ENCODE measurements at places on chromosomes 5 and 9.

DNA sequence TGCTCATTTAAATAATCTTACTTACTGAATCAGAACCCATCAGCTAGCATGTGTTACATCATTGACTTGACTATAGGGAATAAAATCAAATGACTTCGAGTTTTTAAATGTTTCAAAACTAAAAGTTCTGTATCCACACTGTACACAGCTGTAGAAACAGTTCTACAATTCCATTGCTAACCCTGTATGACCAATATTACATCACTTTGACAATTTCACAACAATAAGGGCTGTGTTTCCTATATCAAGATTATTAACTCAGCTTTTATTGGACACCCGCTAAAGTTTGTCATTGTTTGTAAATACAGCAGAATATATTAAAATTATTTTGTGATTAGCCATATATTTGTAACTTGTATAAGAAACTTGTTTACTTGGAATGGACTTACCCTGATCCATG lies 540.8 kb downstream of the PRELID2 start:
- DNase-seq = no peak

GRCh38 chr5:181133610-181134231 lies 2.8 kb upstream of the OR2V1 start:
- DNase-seq = no peak

DNA sequence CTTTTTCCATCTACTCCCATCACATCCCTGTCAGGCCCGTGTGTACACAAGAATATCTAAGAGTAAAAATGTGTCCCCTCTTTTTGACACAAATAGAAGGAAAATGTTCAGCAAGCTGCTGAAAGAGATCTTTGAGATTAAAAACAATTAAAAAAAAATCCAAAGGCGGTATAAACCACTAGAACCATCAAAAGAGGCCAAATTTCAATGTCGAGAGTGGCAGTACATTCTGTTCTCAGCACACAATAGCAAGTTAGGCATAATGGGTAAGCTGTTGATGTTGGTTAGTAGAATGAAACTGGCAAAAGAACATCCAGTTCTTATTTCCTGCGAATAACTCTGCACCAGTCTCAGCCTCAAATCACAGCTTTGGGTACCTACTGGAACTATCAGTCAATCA lies 95.2 kb upstream of the IL7R start:
- DNase-seq = no peak

GRCh38 chr9:107337676-107338590 lies 54.9 kb downstream of the RAD23B start:
- no peak for DNase-seq

DNA sequence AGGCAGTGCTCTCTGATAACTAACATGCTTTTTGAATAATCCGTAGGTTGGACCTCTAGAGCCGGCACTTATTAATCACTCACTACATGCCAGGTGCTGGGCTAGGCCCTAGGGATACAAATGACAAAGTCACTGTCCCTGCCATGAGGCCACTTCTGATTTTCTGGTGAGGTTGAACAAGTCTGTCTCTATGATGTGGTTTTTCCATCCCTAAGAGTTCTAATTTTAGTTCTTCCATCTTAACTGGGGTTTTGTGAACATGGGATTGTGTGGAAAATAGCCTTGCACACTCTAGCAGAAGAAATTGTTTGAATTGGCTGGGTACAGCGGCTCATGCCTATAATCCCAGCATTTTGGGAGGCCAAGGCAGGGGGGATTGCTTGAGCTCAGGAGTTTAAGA lies 64.6 kb downstream of the IL31RA start:
- no peak for DNase-seq

DNA sequence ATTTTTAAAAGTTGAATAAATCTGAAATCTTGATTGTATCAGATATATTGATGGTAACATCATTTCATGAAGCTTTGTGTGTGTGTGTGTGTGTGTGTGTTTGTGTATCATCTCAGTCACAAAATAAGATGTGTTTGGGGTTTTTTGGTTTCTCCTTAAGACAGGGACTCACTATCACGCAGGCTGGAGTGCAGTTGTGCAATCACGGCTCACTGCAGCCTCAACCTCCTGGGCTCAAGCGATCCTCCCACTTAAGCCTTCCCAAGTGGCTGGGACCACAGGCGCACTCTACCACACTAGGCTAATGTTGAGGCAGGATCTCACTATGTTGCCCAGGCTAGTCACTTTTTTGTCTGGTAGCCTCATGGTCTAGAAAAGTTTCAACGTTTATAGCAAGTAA lies 83.4 kb upstream of the DMRT1 start:
- no peak for DNase-seq

- no peak for DNase-seq
Measured at GRCh38 chr9:34830068-34830467, 120.1 kb upstream of the CCL21 start.

GRCh38 chr9:113349445-113350094 lies at the start of gene BSPRY:
Gene BSPRY (plus strand): TSS chr9:113349541. CDS start chr9:113349580, 39 bp downstream.
- DNase-seq = no peak

- DNase-seq = no peak
Measured at GRCh38 chr9:116943970-116944369, 256.9 kb downstream of the TRIM32 start.

DNA sequence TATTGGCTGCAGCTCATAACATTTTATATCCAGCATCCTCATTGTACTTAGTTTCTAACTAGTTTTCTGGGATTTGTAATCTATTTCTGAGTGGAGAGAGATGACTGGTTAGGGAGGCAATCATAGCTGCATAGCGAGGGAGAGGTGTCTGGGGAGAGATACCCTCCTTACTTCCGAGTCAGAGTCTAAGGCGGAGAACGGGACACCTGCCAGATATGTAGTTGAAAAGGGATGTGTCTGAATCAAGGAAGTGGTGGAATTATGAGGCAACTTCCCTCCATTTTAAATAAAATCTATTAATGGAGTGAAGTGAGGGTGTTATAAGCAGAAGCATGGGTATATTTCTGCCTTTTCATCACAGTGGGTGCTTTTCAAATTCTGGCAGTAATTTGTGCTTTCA lies 126.5 kb downstream of the MAST4 start:
- no peak for DNase-seq

GRCh38 chr9:95127249-95128176 lies 190.0 kb downstream of the FANCC start:
- DNase-seq = no peak

DNA sequence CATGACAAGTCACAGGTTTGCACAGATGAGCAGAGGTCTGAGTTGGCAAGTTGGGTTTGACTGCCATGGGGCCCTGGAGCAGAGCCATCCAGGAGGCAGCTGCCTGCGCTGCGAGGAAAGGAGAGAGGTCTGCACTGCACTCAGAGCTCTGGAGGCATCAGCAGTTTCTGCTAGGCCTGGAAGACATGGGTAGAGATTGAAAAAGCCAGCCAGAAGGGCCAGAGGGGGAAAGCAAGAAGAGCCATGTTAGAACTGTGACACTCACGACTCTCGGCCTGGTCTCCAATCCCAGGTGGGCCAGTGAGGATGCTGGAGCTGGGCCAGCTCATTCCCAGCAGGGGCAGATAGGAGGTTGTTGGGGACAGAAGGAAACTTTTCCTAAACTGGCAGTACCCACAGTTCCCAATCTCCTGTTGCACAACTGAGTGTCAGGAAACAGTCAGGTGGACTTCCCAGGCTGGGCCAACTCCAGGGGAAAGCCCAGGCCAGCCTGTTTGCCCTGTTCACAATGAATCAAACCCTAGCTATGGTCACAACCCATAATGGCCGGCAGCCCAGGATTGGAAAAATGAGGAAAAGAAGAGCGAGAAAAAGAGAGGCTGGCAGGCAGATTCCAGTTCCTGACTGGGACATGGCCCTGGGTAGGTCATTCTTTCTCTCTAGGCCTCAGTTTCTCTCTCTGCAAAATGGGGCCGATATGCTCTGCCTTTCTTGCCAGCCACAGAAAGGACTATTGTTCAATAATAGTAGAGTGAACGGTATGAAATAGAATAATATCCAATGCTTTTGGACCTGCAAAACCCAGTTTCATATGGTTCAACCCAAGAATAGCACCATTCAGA lies 7.8 kb upstream of the ORM1 start:
- DNase-seq = no peak

GRCh38 chr9:114303571-114303970 lies 19.3 kb upstream of the ORM1 start:
- DNase-seq = no peak

- no peak for DNase-seq
Measured at GRCh38 chr5:158700231-158701006, 399.3 kb downstream of the EBF1 start.

DNA sequence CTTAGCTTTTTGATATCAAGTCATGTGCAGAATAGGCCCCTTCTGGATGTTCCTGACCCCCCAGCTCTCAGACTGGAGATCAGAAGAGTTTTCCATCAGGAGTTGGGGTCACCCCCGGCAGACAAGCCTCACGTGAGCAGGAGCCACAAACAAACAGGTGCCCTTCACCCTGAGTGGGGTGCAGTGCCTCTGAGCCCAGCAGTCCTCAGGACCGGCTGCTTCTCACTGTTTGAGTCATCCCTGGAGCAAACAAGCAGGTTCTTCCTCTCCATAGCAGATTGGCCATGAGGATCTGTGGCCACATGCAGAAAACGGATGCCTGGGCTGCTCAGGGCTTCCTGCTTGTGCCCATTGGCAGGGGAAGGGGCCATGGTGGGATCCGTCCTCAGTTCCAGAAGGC lies 47.0 kb downstream of the LRSAM1 start:
- no peak for DNase-seq

- DNase-seq = no peak
Measured at GRCh38 chr9:114798780-114799427, 6.9 kb downstream of the TNFSF15 start.

DNA sequence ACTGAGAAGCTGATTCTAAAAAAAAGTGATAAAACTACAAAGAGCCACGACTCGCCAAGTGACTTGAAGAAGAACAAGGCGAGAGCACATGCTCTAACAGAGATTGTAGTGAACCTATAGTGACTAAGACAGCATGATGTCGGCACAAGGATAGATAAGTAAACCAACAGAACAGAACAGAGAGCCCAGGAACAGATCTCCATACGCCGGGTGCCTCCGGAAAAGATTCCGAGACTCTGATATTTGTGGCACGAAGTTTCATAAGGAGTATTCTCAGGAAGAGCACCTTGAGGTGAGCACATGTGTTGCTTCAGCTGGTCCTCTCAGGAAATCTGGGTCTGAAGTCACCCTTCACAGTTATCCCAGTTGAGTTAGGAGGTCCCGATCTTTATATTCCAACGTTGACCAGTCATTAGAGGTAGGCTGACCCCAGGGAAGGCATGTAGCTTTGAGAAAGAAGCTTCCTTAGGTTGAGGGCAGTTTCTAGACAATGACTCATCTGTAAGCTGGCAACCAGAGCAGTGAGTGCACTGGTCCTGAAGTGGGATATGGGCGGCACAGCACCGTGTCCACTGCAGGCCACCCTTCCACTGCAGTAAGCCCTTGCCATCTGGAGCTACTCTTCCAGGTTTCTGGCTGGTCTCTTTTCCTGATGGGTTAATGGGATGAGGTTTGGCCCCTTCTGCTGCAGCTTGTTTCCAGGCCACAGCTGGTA lies 13.6 kb upstream of the CLK4 start:
- no peak for DNase-seq

DNA sequence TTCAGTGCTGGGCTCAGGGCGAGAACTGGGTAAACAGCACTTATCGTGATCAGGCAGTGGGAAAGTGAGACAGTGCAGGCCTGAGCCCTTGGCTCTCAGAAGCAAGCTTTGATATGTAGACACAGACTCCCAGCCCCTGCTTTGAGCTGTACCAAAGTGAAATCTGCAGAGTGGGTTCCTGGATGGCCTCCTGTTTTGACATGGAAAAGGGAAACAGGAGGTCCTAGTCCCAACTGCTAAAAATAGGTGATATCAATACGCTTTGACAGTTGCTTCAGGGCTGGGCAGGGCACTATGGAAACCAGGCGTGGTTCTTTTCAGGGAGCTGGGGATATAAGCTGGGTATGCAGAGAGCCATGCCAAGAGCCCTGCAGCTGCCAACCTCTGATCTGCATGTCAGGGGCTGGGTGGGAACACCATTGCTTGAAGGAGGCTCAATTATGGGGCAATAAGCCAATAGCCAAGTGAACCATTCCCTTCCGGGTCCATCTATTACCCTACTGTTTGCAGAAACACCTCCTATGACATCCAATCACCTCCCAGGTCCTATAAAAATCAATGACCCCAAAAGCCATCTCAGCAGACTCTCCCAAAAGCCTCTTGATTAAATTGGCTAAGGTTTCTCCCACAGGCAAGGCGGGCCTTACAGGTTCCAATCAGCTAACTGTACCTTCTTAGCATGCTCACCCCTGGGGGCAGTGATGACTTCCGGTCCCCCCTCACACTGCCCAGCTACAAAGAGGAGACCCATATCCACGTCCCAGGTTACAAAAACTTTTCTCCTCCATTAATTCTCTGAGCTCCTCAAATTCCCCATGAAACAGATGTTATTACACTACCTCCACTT lies 45.8 kb downstream of the EPB41L4B start:
- DNase-seq = no peak

- DNase-seq = no peak
Measured at GRCh38 chr5:85288914-85289313, 904.2 kb upstream of the EDIL3 start.

- no peak for DNase-seq
Measured at GRCh38 chr9:129469988-129470316, 150.9 kb downstream of the C9orf50 start.

- no peak for DNase-seq
Measured at GRCh38 chr5:145978708-145979107, 42.3 kb downstream of the SH3RF2 start.

GRCh38 chr5:143206196-143207053 lies 197.1 kb downstream of the NR3C1 start:
- no peak for DNase-seq

DNA sequence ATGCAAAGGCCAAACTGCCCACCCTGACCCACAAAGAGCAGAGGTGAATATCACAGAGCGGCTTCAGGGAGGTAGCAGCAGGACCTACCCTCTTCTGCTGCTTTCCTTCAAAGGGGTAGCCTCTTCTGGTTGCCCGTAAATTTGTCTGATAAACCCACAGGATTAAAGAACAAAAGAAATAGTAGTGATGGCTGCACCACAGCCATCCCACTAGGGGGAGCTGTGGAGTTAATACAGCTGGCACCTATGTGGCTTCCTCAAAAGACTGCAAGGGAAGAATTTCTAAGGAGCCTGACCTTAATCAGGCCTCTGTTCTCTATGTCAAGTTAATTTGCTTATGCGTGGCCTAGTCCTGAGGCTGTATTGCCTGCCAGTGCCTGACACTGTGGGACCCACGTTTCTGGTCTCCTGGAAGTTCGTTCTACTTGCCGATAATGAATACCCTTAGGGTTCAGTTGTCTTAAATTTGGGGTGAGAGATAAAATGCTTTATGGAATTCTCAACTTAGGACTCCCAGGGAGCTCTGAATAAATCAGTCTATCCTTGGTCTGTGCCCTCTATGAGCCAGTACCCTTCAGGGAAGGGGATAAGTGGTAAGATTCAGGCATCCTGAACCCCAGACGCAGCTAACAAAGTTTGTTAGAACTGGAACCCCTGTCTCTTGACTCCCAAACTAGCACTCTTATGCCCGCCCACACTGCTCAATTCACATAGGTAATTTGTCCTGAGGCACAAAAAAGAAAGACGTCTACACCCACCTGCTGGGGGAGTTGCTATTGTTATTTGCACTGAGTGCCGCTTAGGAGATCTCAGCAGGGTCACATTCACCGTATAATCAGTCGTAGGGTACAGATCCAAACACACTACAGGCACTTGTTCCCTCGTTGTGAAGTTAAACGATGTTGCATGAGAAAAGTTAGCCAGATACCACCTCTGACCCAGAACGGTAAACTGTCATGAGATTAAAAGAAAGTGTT lies 77.1 kb downstream of the SUSD1 start:
- DNase-seq = no peak

Measured in cortex of kidney (tissue), 1 donor.